ENCODE measurements at places on chromosomes 16 and 17.

DNA sequence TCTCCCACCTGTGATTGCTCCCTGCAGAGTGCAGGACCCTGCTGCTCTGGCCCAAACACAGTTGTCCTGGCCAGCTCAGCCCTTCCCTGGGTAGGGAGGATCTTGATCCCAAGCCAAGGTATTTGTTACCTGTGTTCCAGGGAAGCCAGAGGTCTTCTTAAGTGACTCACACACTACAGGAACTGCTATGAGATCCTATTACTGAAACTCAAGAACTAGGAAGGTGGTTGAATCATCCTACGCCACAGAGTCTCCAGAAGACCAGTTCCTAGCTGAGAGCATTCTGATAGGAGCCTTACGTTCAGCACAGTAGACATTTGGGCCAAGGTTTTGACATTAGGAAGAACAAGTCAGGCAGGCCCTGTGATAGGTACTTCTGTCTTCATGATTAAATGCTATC is 12.0 kb downstream of the CHST6 start:
- DNase-seq: no peak

- DNase-seq: no peak
Measured at GRCh38 chr17:80092959-80093358, 8.4 kb upstream of the GAA start.

GRCh38 chr17:33258296-33258695 is 34.8 kb downstream of the ASIC2 start:
- DNase-seq: no peak

- no peak for DNase-seq
Measured at GRCh38 chr17:31537565-31538011, 146.1 kb downstream of the RAB11FIP4 start.

GRCh38 chr16:10136916-10137315 is 45.3 kb downstream of the GRIN2A start:
- DNase-seq: no peak

GRCh38 chr16:87951552-87952538 is 611 bp downstream of the BANP start:
- DNase-seq: no peak

DNA sequence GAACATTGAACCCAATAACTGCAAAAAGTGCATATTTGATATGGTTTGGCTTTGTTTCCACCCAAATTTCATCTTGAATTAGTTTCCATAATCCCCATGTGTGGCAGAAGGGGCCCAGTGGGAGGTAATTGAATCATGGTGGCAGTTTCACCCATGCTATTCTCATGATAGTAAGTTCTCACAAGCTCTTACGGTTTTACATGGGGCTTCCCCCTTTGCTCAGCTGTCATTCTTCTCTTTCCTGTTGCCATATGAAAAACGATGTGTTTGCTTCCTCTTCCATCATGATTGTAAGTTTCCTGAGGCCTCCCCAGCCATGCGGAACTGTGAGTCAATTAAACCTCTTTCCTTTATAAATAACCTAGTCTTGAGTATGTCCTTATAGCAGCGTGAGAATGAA is 127.6 kb downstream of the CHD9NB start:
- DNase-seq: no peak

DNA sequence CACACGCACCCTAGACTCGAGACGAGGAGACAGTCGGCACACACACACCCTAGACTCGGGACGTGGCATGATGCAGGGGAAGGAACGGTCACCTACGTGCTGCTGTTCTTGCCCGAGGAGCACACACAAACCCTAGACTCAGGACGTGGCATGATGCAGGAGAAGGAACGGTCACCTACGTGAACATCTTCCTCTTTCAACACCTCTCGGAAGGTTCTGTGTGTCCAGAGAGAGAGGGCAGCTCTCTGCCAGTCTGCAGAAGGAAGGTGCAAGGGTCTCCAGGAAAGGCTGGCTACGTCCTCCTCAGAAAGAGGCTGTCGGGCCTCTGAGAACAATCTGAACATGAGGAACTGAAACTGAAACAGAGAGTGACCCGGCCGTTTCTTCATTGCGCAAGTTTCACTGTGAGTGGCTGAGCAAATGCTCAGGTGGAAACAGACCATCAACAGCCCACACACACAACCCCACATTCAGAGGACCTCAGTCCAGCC is 43.4 kb downstream of the ZNF276 start:
- DNase-seq: no peak

DNA sequence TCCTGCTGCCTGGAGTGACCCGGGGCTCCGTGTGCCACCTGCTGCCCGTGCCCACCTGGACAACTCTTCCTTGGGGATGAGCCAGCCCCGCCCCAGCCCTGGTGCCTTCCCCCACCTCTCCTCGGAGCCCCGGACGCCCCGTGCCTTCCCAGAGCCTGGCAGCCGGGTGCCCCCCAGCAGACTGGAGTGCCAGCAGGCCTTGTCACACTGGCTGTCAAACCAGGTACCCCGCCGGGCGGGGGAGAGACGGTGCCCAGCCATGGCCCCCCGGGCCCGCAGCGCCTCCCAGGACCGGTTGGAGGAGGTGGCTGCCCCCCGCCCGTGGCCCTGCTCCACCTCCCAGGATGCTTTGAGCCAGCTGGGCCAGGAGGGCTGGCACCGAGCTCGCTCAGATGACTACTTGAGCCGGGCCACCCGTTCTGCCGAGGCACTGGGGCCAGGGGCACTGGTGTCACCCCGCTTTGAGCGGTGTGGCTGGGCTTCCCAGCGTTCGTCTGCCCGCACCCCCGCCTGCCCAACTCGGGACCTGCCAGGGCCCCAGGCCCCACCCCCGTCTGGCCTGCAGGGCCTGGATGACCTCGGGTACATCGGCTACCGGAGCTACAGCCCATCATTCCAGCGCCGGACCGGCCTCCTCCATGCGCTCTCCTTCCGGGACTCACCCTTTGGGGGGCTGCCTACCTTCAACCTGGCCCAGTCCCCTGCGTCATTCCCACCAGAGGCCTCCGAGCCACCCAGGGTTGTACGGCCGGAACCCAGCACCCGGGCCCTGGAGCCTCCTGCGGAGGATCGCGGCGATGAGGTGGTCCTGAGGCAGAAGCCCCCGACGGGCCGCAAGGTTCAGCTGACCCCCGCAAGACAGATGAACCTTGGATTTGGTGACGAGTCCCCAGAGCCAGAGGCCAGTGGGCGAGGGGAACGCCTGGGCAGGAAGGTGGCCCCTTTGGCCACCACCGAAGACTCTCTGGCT is 38.4 kb downstream of the ARHGAP23 start:
- DNase-seq: no peak

GRCh38 chr17:2694381-2695242 is 17.0 kb downstream of the CLUH start:
- DNase-seq: no peak

- DNase-seq: no peak
Measured at GRCh38 chr16:88735121-88735520, 28.8 kb downstream of the CTU2 start.

- DNase-seq: no peak
Measured at GRCh38 chr17:42547698-42548069, 5.0 kb upstream of the HSD17B1 start.

DNA sequence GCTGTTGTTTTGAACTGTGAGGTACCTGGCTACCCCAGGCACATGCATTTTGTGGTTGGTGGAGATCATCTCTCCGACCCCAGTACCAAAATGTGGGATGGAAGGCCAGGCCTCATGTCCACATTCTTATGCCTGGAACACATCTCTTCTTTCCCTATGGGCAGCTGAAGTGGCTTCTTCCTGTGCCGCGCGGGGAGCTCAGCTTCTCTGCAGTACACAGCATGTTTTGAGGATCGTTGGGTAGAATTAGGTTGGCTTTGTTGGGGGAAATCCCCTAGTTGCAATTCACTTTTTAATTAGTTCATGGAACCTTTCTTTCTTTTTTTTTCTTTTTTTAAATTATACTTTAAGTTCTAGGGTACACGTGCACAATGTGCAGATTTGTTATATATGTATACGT is 242.1 kb downstream of the MSI2 start:
- DNase-seq: no peak

- DNase-seq: no peak
Measured at GRCh38 chr17:74259667-74260524, 14.1 kb upstream of the DNAI2 start.

DNA sequence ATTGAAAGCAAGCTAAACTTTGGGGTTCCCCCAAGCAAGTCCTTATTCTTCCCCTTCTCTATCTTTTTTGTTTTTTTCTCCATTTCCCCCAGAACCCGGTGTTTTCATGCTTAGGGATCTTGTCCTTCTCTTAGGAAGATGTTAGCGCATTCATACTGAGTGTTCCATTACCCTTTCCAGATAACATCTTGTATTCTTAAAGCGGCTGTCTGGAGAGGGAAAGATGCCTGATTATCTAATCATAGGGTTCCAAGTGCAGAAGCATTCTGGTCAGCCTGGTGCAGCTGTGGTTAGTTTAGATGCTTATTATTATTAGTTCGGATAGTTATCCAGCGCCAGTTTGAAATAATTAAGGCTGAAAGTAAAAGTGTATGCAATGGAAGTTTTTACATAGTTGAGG is 2.0 kb downstream of the TOM1L1 start:
- no peak for DNase-seq

- DNase-seq: no peak
Measured at GRCh38 chr16:716200-716568, 1.3 kb downstream of the METRN start.

- no peak for DNase-seq
Measured at GRCh38 chr16:10897134-10897533, 20.1 kb downstream of the CIITA start.

DNA sequence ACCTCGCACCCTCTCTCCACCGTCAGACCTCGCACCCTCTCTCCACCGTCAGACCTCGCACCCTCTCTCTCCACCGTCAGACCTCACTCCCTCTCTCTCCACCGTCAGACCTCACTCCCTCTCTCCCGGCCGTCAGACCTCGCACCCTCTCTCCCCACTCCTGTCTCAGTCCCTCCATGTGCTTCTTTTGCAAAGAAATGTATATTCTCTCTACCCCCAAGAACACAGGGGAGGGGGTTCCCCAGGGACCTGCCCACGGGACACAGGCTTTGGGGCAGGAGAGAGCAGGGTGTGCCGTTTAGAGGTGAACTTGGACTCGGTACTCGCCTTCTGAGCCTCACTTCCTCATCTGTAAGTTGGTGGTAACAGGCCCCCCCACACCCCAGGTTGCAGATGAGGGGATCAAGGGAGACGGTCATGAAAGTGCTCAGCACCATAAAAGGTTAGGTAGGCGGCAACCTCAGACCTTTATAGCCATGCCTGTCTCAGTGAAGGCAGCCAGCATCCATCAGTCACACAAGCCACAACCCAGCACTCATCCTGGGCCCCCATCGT is 63.7 kb downstream of the RPH3AL start:
- DNase-seq: no peak

DNA sequence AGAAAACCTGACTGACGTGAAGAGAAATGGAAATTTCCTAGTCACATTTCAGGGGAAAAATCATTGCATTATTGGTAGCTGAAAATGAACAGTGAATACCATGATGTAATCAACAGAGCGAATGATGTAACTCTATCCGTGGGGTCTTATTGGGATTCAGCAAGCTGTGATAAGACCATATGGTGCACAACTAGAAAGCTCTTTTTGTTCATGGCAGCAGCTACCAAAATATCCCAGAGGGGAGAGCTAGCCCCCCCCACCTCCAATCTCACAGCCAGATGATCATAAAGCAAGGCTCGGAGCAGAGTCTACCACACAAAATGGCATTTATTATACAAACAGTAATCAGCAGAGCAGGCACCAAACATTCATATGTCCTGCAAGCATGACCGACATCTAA is 22.2 kb upstream of the DNAH17 start:
- DNase-seq: no peak

GRCh38 chr17:50845240-50846147 is 10.1 kb downstream of the WFIKKN2 start:
- no peak for DNase-seq

DNA sequence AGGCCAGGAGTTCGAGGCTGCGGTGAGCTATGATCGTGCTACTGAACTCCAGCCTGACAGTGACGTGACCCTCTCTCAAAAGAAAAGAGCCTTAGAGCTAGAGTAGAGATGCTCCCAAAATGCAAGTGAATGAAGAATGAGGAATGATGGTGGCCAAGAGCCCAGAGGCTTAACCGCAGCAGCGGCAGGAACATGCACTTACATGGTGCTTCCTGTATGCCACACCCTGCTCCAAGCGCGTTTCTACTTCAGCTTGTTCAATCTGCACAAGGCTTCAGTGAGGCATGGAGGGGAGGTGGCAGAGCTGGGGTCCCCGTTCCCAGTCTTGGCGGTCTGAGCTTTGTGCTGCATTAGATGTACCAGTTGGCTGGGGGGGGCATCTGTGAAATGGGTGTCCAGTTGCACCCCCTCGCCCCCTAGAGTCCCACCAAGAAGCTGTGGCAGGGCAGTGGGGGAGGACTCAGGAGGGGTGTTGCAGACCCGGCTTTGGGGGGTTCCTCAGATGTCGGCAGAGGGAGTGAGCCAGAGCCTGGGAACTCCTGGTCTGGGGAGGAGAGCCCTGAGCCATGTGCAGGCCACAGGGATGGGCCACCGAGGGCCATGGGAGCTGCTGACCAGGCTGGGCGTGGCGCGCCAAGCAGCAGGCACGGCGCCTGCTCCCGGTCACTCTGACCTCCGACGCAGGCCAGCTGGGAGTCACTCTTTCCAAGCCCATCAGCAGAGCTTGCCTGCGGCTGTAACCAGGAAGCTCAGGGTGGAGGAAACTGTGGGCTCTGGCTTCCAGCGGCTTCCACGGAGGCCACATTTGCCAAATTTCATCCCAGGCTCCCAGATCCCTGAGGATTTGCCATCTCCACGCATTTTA is 260.1 kb downstream of the PARN start:
- no peak for DNase-seq

DNA sequence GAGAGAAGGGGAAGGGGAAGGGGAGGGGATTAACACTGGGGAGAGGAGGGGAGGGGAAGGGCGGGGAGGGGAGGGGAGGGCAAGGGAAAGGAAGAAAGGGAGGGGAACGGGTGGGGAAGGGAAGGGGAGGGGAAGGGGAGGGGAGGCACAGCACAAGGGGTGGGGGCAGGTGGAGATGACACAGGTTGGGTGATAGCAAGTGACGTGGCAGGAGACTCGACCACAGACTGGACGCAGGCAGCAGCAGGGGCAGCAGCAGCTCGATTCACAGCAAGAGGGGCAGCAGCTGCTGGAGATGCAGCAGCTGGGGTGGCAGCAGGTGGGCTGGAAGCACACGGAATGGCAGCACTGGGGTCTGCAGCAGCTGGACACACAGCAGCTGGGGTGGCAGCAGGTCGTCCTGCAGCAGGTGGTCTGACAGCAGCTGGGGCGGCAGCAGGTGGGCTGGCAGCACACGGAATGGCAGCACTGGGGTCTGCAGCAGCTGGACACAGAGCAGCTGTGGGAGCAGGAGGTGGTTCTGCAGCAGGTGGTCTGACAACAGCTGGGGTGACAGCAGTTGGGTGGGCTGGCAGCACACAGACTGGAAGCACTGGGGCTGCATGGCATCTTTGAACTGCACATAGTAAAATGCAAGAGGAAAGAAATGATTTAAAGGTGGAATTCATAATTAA is at the start of gene KRTAP4-16:
KRTAP4-16 (minus strand) TSS at position 624 of the 674 bp plus-strand sequence; CDS start at position 624, 0 bp downstream.
- no peak for DNase-seq

- peak; percentile 27 for DNase-seq
Measured at GRCh38 chr16:21283521-21284289, 5.6 kb upstream of the CRYM start.

DNA sequence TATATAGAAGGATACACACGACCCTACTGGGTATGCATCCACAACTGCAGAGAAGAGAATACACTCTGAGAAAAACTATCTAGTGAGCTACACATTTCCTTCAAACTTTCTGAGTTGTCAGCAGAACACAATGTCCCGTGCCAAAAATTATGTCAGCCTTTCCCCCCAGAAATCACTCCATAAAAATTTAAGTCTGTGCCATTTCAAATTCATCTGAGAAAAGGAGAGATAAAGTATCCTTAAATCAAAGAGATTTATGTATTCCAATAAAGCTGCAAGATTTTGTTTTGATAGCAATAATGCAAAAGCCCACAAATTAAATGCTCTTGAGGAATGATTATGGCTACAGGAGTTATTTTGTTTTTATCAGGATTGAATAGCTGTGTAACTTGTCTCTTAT is 760.1 kb downstream of the CDH11 start:
- DNase-seq: no peak
